ENCODE measurements at places on chromosomes 3 and 15.

- peak; percentile 32 for DNase-seq
Measured at GRCh38 chr3:47283591-47284364, 1.0 kb downstream of the KLHL18 start.

DNA sequence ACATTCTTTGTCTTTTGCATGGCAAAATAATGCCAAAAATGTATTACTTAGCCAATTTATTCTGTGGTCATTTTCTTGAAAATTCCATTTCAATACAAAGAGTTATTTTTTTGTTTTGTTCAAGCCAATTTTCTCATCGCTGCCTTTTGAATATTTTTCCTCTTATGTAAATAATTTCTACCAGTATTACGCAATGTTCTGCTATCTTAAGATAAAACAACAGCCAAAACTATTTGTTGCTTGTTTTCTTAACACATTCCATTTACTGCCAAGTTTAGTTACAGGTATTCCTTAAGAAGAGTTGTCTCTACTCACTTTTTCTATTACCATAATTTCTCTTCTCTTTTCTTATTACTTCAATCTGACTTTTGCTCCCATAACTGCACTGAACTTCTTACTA lies 163.1 kb downstream of the ROBO1 start:
- no peak for DNase-seq

DNA sequence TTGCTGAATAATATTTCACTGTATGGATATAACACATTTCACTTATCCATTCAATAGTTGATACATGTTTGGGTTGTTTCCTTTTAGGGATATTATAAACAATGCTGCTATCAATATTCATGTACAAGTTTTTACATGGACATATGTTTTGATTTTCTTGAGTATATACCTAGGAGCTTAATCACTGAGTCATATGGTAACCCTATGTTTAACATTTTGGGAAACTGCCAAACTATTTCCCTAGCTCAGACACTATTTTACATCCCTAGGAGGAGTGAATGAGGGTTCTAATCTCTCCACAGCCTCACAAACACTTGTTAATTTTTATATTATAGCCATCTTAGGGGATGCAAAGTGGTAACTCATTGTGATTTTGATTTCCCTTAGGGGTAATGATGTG lies 66.0 kb downstream of the GPR156 start:
- no peak for DNase-seq

- no peak for DNase-seq
Measured at GRCh38 chr15:26091184-26091583, 228.1 kb upstream of the ATP10A start.

GRCh38 chr3:40170395-40170794 lies 139.1 kb upstream of the EIF1B start:
- no peak for DNase-seq

DNA sequence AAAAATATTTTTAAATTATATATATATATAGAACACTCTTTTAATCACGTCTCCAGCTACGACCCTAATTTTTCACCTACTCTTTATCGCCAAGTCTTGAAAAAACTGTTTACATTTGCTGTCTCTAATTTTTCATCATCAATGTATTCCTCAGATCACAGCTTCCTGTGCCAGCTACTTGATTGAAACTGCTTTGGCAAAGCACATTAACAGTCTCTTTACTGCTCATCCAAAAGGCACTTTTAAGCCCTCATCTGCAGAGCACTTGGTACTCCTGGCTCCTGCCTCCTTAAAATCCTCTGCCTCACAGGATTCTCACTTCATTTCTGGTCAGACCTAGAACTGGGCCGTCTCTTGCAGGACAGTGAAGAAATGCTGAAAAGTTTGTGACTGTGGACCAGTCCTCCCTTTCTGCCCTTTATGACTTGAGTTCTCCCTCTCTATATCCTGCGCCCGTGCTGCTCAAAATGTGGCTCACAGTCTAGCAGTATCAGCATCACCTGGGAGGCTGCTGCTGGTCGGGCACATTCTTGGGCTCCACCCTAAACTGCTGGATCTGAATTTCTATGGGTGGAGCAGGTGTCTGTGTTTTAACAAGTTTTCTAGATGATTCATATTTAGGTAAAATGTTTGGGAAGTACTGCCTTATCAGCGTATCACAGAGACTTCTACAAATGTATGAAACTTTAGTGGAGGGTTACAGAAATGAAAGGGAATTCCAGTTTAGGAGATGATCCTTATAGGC lies 196.8 kb downstream of the ADAMTSL3 start:
- DNase-seq, result no peak

GRCh38 chr3:187227658-187228258 lies 30.5 kb downstream of the RTP1 start:
- no peak for DNase-seq

- DNase-seq, result peak; percentile 14
Measured at GRCh38 chr3:72768006-72768441, 80.2 kb downstream of the SHQ1 start.

DNA sequence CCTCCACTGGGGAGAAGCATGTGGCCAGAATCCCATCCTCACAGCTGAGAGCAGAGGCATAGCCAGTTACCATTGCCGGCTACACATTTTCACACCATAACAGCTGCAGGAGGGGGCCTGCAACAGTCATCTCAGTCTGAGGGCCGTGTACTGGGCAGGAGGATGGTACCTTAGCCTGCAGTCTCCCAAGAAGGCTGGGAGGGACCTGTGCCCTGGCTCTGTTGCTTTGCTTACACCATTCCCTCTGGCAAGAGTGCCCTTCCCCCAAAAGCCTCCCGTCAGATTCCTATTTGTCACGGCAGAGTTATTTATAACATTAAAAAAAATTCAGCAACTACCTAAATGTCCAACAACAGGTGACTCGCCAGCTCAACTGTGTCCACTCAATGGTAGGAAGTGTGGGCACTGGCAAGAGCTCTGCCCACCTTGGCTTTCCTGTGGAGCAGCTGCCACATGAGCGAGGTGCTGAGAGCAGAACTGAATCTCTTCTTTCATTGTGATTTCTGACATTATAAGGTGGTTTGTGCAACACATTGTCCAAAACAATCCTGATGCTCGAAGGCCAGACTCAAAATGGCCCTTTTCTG lies 4.4 kb downstream of the CAMKV start:
- DNase-seq, result no peak

DNA sequence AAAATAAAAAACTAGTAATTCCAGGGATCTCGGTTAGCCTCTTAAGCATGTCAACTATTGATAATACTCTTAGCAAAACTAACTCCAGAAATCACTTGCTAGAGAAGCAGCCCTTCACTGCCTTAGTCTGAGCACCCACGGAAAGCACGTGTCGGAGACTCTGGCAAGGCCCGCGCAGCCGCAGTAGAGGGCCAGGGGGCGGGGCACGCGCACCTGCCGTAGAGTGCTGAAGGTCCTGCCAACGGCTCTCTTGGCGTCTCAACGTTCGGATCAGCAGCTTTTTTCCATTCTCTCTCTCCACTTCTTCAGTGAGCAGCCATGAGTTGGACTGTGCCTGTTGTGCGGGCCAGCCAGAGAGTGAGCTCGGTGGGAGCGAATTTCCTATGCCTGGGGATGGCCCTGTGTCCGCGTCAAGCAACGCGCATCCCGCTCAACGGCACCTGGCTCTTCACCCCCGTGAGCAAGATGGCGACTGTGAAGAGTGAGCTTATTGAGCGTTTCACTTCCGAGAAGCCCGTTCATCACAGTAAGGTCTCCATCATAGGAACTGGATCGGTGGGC lies at the start of gene LDHAL6B:
Gene LDHAL6B (plus strand): TSS at position 221 of the 561 bp plus-strand sequence. CDS start 98 bp downstream, at position 319.
- no peak for DNase-seq

DNA sequence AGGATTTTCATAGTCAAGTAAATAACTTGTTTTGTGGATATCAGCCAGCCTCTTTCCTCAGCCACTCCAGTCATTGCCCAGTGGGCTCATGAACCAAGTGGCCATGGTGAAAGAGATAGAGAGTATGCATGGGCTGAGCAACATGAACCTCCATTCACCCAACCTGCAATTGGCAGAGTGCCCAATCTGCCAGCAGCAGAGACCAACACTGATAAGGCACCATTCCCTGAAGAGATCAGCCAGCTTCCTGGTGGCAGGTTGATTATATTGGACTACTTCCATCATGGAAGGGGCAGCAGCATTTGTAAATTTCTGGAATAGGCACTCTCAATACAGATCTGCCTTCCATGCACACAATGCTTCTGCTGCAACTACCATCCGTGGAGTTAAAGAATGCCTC lies 10.3 kb upstream of the MCF2L2 start:
- DNase-seq, result no peak

- no peak for DNase-seq
Measured at GRCh38 chr3:50203113-50203808, 1.8 kb upstream of the SLC38A3 start.

DNA sequence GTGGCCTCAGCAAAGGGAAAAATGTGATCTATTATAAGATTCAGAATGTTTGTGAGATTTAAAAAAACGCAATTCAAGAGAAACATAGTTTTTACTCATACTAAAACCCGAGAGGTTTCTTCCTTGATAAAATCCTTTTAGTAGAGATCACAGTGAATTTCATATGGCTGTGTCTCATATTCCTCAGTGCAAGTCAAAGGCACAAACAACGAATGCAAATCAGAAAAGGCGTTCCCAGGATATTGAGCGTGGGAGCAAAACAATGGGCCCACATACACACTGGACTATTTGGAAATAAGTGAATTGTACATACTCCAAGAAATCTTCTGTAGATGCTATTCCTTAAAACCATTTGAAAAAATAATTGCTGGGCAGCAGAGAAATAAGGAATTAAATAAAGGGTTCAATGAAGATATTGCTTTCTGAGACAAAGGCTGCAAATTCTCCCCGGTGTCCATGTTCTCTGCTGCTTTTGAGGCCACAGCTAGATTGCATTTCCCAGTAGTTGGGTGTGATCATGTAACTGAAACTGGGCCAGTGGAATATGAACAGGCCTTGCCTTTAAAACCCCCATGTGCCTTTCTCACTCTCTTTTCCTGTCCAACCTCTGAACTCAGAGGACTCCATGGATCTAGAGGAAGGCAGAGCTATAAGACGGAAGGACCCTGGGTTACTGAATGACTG lies 144.6 kb upstream of the TBL1XR1 start:
- no peak for DNase-seq

DNA sequence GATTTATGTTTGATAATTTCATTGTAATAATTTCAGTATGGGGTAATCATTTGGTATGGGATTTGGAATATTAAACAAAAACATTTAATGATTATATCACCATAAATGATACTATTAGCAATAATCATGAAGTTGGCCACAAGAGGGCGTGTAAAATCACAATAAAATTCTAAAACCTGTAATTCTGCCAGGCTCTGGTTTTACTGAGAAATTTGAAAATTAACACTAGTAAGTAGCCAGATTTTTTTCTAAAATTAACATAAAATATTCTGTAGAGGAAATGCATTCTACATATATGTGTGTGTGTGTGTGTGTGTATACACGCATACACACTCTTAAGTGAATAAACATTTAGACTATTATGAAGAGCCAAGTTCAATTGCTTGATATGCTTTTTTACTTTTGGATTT lies 40.5 kb downstream of the FEZF2 start:
- no peak for DNase-seq

DNA sequence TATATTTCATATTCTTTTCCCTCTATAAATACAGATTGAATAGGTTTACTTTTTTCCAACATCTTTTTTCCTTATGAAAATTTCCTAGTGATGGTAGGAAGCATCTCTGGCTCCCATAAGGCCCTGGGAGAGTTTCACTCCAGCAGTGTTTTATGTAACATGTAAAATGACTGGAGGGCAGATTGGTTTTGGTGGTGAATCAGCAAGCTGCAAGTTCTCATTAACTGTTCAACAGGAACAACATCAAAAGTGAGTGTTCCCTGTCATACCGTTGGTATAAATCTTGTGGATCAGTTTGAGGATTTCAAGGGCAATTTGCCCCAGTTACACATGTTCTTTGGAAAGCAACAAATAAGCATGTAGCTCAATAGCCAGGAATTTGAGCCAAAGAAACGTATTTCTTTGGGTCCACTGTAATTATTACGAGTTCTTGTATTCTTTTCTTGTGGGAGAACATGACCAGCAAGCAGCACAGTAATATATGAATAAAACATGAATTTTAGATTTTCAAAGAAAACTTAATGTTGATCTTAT lies 345.7 kb downstream of the SV2B start:
- DNase-seq, result no peak

Measured in NCI-H1417 (cell line).